Choroid plexus epithelial cell (primary cell): ENCODE measurements at places on chromosomes 4 and X.

GRCh38 chr4:169446824-169447223 is 165.6 kb downstream of the NEK1 start:
- DNase-seq, result no peak

DNA sequence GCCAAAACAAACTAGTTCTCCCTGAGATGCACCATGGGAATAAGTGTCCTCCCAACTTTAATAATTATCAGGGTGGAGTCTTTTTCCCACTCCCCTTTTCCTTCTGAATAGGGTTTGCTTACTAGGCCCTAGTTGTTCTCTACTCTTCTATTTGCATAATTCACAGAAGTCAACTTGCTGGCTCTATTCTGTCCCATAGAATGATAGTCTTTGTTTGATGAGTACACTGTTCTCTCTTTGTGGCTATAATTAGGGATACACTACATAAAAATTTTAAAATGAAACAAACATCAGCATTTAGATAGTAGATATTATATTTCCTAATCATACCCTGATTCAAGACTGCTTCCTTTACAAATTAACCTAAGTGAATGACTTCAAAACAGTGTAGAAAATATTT is 10.3 kb downstream of the PDHA2 start:
- no peak for DNase-seq

GRCh38 chr4:42048394-42048793 is 58.1 kb downstream of the SLC30A9 start:
- peak; percentile 74 for DNase-seq

- no peak for DNase-seq
Measured at GRCh38 chr4:103307453-103308247, 109.5 kb upstream of the CENPE start.

- no peak for DNase-seq
Measured at GRCh38 chr4:3729188-3729881, 36.9 kb upstream of the ADRA2C start.

GRCh38 chrX:119505945-119506344 is 37.7 kb downstream of the SLC25A5 start:
- no peak for DNase-seq
